ENCODE measurements at places on chromosomes 11 and 22.

GRCh38 chr11:60766547-60766946, 9.9 kb downstream of the MS4A15 start:
- no peak for DNase-seq

- peak; percentile 58 for DNase-seq
These were observed 72.1 kb downstream of the PTPRJ start for GRCh38 chr11:48052183-48053044.

- DNase-seq, result peak; percentile 92
These were observed 73.7 kb upstream of the CTSC start for GRCh38 chr11:88411265-88411664.

GRCh38 chr22:24516301-24516737, 21.2 kb downstream of the UPB1 start:
- DNase-seq, result peak; percentile 87

- no peak for DNase-seq
These were observed 173.4 kb downstream of the NCAM1 start for GRCh38 chr11:113134626-113135025.

GRCh38 chr11:20707876-20708275, 38.5 kb downstream of the NELL1 start:
- no peak for DNase-seq

DNA sequence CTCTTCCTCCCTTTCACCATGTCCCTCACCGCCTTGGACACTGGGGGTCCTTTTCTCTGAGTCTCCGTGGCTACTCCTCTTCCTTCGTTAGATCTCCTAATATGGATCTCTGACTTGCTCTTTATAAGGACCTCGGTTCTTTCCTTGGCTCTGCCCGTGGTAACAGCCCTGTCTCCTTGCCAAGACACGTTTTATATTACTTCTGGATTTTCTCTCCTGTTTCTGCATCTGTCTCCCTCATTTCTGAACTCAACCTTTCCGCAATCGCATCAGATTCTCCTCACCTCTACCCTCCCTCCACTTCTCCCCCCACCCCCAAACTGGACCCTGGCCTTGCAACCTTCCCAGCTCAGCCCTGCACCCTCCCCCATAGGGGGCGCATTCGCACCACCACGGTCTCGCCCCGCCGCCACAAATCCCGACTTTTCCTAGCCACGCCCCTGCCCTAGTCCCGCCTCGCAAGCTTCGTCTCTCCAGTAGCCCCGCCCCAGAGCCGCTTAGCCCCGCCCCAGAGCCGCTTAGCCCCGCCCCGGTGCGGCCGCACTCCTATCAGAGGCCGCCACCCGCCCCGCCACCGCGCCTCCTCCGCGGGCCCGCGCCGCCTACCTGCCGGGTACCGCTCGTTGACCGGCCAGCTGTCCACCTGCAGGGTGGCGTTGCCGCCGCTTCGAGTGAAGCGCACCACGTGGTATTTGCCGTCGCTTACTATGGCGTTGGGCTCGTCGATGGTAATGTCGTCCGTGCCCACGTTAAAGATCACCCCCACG, 39.0 kb downstream of the SLC22A12 start:
- no peak for DNase-seq

- DNase-seq, result no peak
These were observed 926 bp upstream of the GALR3 start for GRCh38 chr22:37822079-37822833.

GRCh38 chr11:83047515-83048225, 24.0 kb downstream of the RAB30 start:
- peak; percentile 43 for DNase-seq

GRCh38 chr11:124415356-124415923, 9.2 kb downstream of the OR8B4 start:
- DNase-seq, result peak; percentile 64

GRCh38 chr22:28341001-28341400, 338.6 kb downstream of the TTC28 start:
- peak; percentile 16 for DNase-seq

- no peak for DNase-seq
These were observed 66.0 kb downstream of the MYEOV start for GRCh38 chr11:69359735-69360480.

DNA sequence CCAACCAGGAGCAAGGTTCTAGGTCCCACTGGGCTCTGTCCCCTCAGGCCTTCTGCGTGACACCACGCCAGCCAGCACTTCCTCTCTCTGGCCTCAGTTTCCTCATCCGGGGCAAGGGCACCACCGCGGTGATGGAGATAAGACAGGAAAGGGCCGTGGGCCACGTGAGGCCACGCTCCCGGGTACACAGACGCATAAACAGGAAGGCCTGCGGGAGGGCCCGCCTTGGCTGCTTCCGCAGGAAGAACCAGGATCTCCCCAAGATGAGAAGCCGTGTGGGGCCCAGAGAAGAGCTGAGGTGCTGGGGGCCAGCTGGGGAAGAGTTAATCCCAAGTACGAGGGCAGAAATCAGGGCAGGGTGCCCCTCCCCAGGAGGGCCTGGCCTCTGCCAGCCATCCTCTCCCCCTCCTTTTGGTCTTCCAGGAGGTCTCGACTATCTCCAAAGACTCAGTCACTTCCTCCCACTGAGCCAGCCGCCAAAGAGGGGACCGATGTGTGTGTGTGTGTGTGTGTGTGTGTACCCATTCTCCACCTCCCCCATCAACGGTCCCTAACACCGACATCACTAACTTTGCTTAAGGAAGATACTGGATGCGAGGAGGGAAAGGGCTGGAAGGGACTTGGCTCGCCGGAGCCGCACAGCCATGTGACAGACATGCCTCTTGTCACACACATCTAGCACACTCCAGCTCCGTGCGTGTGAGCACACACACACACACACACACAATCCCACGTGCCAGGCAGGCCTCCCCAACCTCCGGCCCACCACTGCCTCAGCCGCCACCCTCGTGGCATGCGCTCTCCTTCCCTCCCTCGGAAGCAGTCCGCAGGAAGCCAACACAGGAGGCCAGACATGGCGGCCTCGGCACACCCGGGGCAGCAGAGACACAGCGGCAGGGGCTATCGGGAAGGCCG, 1.4 kb downstream of the MFNG start:
- no peak for DNase-seq

DNA sequence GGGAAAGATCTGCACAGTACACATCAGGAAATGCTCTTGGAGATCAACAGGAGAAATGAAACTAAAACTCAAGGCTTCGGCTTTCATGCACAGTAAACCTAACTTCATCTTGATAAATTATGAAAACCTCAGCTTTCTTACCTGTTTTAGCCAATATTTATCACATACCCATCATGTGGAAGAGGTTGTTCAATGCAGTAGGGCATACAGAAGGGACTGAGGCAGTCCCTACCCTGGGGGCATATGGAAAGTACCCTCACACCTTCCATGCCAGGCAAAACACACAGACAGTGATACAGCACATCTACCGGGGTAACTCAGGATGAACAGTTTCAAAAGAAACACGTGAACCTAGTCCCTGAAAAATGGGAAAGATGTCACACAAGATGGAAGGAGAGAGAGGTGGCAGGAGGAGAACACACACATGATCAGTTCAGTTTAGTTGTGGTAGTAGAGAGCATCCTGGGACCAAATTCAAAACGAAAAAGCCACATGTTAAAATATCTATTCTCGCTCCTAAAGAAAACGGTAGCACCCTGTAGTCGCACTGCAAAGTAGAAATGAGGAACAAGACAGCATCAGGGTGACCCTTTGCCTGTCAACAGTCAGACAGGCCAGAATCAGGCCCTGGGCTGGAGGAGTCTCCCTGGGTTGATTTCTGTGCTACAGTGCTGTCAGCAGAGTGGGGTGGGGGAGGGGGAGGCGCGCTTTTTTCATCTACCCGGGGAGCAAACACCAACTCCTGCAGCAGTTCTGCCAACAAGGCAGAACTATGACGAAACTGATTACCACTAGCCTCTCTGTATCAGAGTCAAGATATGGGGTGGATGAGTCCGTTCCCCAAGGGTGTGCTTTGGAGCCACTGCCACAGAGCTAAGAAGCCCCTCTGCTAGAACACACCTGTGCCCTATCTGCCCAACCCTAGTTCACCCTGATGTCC, 1.3 kb downstream of the HIRA start:
- peak; percentile 65 for DNase-seq
